ENCODE measurements at places on chromosomes 2 and 18.

DNA sequence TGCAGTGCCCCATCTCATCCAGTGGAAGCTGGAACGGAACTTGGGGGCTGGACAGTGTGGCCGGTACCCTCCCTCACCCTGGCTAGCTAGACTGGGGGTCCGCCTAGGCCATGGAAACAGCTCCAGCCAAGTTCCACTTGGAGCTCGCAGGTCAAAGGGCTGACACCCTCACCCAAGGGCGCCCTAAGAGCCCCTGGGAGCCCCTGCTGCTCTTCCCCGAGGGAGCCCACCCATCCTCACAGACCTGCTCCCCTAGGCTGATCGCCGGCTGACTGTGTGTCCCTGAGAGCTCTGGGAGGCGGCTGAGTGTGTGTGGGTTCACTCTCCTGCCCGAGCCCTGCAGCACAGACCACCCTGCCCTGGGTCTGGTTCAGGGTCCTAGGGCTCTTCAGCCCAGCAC is 118.2 kb upstream of the OTOS start:
- DNase-seq: peak; percentile 40

DNA sequence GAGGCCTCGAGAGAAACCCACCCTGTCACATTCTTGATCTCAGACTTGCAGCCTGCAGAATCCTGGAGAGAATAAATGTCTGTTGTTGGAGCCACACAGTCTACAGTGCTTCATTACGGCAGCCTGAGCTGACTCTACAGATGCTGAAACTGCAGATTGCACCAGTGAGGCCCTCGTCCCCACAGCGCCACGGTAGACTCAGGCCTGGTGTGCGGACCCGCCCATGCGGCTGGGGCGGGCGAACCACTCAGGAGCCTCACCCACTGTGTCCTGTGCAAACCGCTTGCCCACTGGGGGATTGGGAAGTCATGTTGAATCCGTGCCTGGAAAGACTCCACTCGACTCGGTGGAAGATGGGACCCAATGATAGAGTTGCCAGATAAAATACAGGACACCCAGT is 125.2 kb upstream of the COPS8 start:
- DNase-seq: peak; percentile 17

DNA sequence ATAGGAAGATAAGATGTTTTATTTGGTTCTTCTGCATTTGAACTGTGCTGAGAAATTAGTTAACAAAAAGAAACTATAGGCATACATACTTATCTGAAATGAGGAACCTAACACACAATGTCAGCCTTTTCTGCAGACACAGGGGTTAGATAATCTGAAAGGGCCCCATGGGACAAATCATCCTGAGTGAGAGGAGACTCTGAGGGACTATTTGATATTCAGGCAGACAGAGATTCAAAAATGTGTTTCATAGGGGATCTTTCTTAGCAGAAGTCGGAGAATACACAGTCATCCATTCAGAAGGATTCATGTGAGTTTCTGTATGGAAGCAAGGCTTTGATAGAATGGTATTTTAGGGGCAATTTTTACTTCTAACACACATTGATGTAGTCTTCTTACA is 79.1 kb downstream of the NCKAP5 start:
- DNase-seq: no peak

GRCh38 chr18:3002732-3003131 is 10.2 kb downstream of the LPIN2 start:
- DNase-seq: no peak

Measured in activated CD8-positive, alpha-beta memory T cell treated with anti-CD3 and anti-CD28 coated beads, Interleukin-2, amount 50 U/mL, for 48 hours (primary cell).